ENCODE measurements at places on chromosomes 1 and 21.

DNA sequence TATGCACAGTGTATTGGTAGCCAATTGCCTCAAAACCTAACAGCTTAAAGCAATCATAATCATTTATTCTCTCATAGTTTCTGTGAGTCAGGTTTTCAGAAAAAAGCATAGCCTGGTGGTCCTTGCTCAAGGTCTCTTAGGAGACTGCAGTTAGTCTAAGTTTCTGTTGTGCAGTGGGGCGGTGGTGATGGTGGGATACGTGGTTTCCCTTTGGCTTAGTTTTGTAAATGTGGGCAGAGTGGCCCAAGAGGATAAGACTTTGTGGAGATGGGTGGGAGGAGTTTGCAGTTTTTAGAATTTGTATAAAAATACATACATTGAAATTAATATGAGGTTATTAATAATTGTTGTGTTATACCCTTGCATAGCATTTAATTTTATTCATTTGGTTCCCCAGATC lies 68.6 kb downstream of the NOS1AP start:
- DNase-seq: no peak

- peak; percentile 34 for DNase-seq
These were observed 77.0 kb downstream of the VWA5B1 start for GRCh38 chr1:20367626-20368025.

GRCh38 chr1:74480068-74480467 lies 32.3 kb downstream of the LRRC53 start:
- no peak for DNase-seq

GRCh38 chr1:204520834-204521709 lies 4.9 kb downstream of the MDM4 start:
- DNase-seq: peak; percentile 99

GRCh38 chr1:24966724-24967346 lies 36.8 kb upstream of the RUNX3 start:
- no peak for DNase-seq

- DNase-seq: no peak
These were observed 63.2 kb upstream of the EFHD2 start for GRCh38 chr1:15346346-15347030.

DNA sequence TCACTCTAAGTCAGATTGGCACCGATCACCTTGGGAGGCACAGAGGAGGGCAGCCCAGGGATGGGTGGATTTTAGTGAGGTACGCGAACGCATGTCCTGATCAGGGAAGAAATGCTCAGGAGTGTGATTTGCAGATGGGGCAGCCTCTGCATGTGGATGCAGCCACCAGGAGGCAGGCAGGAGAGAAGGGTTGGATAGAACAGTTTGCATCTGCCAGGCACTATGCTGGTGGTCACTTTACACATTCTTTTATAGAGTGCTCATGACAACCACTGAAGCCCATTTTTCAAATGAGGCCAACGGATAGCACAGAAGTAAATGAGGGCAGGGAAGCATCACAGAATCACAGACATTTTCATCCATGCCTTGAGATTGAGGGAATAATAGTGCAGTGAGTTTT lies 5.7 kb downstream of the LAMB3 start:
- no peak for DNase-seq

- DNase-seq: no peak
These were observed 1.7 kb downstream of the CC2D1B start for GRCh38 chr1:52364235-52364839.

GRCh38 chr1:189986516-189986915 lies 491.1 kb downstream of the BRINP3 start:
- no peak for DNase-seq

- DNase-seq: no peak
These were observed 156.7 kb downstream of the SYT2 start for GRCh38 chr1:202553560-202554038.

- DNase-seq: no peak
These were observed 3.8 kb downstream of the OR10K2 start for GRCh38 chr1:158422212-158422611.

DNA sequence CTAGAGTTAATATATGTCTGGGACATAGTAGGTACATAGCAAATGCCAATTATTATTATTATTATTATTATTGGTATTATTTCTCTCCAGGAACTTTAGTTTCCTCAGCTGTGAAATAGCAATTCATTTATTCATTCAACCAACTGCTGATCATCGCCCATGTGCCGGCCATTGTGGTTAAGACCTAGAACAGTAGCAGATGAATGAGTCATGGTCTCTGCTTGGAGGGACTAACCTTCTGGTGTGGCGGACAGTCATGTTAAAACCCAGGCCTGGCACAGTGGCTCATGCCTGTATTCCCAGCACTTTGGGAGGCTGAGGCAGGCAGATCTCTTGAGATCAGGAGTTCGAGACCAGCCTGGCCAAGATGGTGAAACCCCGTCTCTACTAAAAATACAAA lies 23.8 kb upstream of the LDLRAP1 start:
- DNase-seq: no peak

DNA sequence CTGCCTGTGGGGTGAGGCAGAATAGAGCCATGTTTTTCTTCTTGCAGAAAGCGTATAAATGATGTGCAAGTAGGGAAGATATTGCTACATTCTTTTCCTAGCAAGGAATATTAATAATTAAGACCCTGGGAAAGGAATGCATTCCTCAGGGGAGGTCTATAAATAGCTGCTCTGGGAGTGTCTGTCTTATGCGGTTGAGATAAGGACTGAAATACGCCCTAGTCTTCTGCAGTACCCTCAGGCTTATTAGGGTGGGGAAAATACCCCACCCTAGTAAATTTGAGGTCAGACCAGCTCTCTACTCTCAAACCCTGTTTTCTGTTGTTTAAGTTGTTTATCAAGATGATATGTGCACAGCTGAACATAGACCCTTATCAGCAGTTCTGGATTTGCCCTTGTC lies 155.9 kb upstream of the HMCN1 start:
- no peak for DNase-seq

DNA sequence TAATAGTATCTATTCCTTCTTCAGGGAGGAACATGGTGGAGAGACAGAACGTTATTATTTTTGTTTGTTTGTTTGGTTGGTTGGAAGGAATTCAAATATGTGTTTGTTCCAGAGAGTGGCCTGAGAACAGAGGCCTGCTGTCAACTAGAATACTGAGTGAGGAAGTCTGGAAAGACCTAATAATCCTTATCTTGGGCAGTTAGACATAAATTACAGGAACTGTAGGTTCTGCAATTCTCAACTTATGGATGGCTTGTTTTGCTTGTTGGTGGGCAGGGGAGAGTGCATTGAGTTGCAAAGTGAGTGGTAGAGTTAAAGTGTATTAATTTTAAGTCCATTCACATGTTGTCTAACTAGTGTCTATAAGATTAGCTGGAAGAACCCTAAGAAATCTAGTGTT lies 197.6 kb downstream of the BACH1 start:
- no peak for DNase-seq

DNA sequence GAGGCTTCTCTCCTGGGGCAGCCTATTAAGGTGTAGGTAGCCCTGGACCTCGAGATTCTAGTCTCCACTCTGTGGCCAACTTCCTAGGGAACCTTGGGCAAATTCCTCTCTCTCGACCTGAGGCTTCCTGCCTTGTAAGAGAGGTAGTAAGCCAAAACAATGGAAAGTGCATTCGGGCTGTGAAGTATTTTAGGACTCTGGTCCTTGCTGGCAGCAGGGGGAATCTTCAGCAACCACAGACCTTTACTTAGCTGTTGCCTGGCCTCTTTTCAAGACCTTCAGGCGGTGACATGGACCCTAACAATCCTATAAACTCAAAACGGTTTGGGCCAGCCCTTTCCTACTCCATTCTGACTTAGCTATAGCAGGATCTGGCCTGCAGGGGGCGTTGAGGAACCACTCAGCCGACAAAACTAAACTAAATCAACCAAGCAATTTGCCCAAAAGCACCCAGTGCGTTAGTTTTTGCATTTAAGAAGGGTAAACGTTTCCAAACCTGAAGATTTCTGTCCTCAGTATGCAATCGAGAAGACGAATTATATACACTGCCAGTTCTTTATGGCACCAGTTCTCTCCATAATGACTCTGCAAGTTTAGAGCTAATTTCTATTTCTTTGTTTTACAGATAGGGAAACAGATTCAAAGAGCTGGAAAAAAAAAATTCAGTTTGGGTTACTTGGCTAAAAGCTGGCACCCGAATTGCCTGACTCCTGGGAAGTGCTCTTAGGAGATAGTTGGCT lies 10.9 kb upstream of the SESN2 start:
- DNase-seq: peak; percentile 45

Data from NCI-H1417 (cell line).